H7 (cell line): ENCODE measurements at places on chromosomes 4 and X.

GRCh38 chrX:132842460-132843238 is 115.8 kb downstream of the HS6ST2 start:
- DNase-seq, result no peak

GRCh38 chrX:74451450-74452198 is 30.3 kb downstream of the SLC16A2 start:
- DNase-seq, result no peak

DNA sequence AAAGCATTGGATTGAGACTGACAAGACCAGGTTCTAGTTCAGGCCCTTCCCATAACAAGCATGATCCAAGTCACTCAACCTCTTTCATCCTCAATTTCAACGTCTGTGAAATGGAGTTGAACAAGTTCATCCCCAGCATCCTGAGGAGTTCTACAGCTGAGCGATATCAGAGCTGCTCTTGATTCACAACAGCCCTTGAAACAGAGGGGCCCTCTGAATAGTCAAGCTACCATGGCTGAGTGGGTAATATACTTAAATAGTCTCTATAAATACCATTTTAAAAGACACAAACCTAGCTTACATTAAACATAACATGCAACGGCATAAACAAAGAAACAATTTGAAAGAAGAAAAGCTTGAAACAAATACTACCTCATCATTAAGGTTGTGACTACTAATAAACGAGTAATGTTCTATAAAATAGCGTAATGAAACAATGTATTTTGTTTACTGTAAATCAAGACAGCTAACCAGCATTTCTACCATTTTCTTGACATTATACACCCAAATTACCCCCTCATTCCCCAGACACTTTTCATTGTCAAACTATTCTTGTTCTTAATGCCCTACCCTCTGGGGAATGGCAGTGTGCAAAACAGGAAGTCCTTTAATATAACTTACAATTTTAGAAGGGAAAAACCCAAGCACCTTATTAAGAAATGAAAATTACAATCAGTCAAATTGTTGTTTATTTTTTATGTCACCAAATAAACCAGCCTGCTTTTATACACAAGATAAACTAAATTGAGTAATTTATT is 202.3 kb downstream of the PARM1 start:
- DNase-seq, result no peak

GRCh38 chrX:116282751-116283150 is 112.2 kb downstream of the AGTR2 start:
- no peak for DNase-seq

GRCh38 chr4:159191989-159192388 is 89.1 kb downstream of the RAPGEF2 start:
- DNase-seq, result no peak

- DNase-seq, result no peak
These were observed 168.6 kb downstream of the COX18 start for GRCh38 chr4:72900952-72901351.

- DNase-seq, result no peak
These were observed 119.8 kb upstream of the SLC34A2 start for GRCh38 chr4:25535701-25536473.

- no peak for DNase-seq
These were observed 20.9 kb upstream of the CCDC149 start for GRCh38 chr4:24933684-24934275.

- DNase-seq, result peak; percentile 32
These were observed 26.4 kb upstream of the TMPRSS11B start for GRCh38 chr4:68271851-68272357.

DNA sequence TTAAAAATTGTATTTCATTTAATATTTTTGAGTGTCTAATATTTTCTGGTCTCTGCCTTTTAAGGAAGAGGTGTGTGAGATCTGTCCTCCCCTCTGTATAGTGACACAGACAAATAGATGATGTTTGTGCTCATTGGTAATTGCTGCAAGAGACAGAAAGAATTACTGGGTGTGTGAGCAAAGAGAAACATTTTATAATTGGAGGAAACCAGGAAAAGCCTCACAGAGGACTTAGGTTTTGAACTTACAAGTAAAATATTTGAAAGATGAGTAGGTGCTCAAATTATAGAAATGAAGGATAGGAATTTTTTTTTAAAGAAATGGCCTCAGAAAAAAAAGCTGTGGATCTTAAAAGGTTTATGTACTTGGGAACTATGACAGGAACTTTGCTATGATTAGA is 149.8 kb downstream of the SPCS3 start:
- no peak for DNase-seq

GRCh38 chrX:148043271-148043855 is 62.2 kb downstream of the FMR1NB start:
- no peak for DNase-seq

DNA sequence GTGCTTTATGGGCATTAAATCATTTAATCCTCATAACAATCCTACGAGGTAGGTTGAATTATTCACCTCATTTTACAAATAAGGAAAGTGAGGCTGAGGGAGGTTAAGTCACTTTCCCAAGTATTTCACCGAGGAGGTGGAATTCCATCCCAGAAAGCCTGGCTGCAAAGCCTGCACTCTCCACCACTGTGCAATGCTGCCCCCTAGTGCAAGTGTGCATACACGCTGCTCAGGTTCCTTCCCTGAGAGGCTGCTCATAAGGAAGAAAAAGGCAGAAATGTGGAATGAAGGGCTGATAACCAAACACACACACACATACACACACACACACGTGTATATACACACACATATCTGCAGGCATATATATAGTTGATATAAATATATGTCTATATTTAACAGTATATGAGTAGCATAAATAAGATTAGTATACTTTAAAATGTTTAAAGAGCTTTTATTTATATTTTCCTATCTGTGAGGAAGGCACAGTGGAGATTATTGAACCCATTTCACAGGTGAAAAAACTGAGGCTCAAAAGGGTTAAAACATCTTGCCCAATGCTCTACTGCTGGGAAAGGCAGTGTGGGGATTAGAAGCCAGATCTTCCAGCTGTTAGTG is 714.5 kb upstream of the TENM3 start:
- DNase-seq, result peak; percentile 57

- no peak for DNase-seq
These were observed 22.4 kb downstream of the PAGE1 start for GRCh38 chrX:49673394-49673793.

DNA sequence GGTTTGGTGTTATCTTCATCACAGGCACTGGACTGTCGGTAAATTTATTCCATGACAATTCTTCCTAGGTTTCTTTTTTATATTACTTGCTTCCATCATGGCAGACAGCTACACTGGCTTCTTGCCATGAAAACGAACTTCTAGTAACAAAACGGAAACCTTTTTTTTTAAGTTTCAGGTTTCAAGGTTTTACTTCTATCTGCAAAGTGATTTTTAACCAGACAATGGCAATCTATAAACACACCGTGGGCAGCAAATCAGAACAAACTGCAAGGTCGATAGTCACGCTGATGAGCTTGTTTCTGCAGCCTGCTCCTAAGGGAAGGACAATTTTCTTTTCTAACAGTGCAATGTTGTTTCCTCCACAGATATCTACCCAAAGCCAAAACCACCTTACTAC is 29.9 kb downstream of the XG start:
- no peak for DNase-seq

GRCh38 chr4:83340692-83341343 is 6.2 kb upstream of the HPSE start:
- no peak for DNase-seq

- DNase-seq, result no peak
These were observed 738.2 kb downstream of the ARAP2 start for GRCh38 chr4:35506161-35506560.

DNA sequence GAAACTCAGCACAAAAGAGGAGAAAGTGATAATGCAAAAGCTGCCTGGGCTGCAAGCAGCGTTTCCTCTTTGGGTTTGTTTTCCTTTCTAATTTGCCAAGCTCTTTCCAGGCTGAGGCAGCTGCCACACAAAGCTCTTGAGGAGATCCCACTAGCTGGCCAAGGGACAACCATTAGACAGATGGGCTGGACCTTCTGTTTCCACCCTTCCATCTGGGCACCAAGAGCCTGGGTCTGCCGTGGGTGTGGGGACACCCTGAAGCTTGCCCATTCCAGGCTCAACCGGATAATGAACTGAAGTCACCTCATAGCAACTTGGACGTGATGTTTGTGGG is 194.6 kb upstream of the C1QTNF7 start:
- no peak for DNase-seq

GRCh38 chr4:24995346-24995919 is 35.3 kb downstream of the LGI2 start:
- no peak for DNase-seq

GRCh38 chr4:17523662-17524061 is 8.7 kb downstream of the CLRN2 start:
- no peak for DNase-seq

GRCh38 chrX:9781941-9782340 is 4.3 kb upstream of the SHROOM2 start:
- no peak for DNase-seq

- no peak for DNase-seq
These were observed 6.2 kb upstream of the RTL3 start for GRCh38 chrX:78665342-78665741.

DNA sequence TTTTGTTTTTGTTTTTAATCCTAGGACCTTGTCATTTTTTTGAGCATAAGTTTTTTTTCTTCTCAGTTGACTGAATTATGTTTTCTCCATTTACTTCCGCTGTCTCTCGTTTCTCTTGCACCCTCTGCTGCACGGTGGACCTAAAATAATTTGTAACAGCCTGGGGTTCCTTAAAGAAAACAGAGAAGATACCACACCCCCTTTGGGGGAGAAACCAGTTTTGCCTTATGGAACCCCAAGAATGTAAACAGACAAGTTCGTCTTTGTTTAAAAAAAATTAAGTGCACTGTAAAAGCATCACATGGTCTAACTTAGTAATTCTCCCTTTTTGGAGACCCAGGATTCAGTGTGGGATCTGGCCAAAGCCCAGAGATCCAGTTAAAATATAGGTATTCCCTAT is 32.8 kb upstream of the MAGEA4 start:
- no peak for DNase-seq

GRCh38 chr4:153507310-153508073 is 41.3 kb downstream of the TMEM131L start:
- DNase-seq, result no peak

GRCh38 chrX:46957297-46957696 is 45.1 kb downstream of the JADE3 start:
- no peak for DNase-seq

DNA sequence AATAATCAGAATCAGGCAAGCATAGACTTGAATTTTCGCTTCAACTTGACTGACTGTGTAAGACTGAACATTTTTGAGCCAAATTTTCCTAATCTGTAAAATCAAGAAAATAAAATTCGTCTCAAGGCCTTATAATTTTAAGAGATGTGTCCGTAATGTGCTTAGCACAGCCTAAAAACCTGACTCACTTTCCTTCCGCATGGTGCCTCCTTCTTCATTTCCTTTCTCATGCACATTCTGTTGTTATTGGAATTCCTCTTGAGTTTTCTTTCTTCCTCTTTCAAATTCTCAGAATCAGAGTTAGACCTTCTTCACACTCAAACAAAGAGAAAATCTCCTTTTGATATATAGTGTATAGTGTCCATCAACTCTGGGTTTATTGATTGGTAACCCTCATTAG is 208.9 kb upstream of the SLIT2 start:
- DNase-seq, result no peak
